ENCODE measurements at places on chromosomes 16 and 17.
A peak's percentile ranks its signal among the peaks of the same experiment; 100 is the strongest.

GRCh38 chr16:53056392-53056881 lies 1.6 kb downstream of the CHD9 start:
- no peak for DNase-seq

DNA sequence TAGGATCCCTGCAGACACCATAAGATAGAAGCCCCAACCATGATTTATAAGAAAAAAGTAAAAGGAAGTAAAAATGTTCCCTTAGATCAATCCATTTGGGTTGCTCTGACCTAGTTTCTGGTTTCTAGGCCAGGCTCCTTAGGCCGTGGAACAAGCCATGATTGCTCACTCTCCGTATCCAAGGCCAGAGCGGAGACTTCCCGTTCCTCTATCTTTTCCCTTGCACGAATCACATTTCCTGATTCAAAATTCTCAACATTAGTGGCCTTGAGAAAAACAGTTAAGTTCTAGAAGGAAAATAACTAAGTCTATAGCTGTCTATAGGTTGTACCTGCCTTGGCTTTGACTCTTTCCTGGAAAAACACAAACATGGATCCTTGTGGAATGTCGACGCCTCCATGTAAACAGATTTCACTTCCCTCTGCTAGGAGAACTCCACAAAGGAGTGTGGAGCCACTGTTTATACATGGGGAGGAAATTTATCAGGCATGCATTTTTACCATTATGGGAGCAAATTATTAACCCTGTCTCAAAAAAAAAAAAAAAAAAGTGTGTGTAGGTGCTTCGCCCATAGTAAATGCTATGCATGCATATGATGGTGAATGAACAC lies 149.6 kb downstream of the ZFHX3 start:
- DNase-seq: no peak

DNA sequence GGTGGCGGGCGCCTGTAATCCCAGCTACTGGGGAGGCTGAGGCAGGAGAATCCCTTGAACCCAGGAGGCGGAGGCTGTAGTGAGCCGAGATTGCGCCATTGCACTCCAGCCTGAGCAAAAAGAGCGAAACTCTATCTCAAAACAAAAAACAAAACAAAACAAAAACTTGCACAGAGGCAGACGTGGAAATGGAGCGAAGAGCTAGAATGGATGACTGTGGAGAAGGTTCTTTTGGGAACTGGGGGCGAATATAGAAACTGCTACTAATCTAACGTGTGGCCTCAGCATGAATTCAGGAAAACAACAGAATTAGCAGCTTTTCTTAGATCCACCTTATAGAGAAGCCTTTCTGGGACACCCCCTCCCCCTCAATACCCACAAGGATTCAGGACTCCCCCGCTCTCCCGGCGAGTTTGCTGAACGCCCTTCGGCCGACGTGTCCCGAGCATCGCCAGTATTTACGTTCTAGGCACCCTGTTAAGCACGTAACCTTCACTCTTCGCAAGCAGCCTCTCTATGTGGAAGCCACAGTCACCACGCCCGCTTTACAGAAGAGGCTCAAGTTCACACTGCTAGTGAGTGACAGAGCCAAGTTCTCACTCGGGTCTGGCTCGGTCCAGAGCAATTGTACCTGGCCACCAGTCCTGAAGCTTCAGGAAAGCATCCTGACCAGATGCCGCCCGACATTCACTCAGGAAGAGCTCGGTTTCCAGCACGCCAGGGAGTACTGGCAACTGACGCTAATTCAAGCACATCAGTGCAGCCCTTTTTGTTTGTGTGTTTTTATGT lies 13.3 kb upstream of the ABR start:
- peak; percentile 31 for DNase-seq

GRCh38 chr16:53785044-53785443 lies 81.1 kb downstream of the FTO start:
- no peak for DNase-seq

DNA sequence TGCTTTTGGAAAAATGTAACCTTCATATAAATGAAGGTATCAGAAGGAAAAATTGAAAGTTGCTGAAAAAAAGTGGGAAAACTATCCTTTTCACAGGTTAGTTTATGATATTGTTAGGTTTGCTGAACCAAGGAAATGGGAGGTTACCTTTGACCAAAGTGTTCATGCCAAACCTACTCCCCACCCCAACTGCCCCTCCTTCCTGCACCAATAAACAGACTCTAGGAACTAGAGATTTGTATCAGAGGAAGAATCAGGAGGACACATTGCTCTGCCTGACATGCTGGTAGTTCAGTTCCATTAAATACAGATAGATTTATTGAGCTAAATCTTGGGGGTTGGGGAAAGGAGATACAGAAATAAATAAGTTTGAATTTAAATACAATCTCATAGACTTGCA lies 18.2 kb downstream of the MYH8 start:
- no peak for DNase-seq

GRCh38 chr16:76946879-76947278 lies 244.1 kb upstream of the MON1B start:
- DNase-seq: peak; percentile 36

Measured in NCI-H748 treated with DMSO at 0.1 percent for 48 hours (cell line).